Activated gamma-delta T cell treated with Interleukin-2 at 50 U/mL for 16 hours (primary cell): ENCODE measurements at places on chromosomes 6 and 20.
A peak's percentile ranks its signal among the peaks of the same experiment; 100 is the strongest.

- DNase-seq = no peak
These were observed 246.8 kb upstream of the EXOC2 start for GRCh38 chr6:939526-940252.

GRCh38 chr20:11894062-11894461 lies 23.6 kb upstream of the BTBD3 start:
- DNase-seq = no peak

- DNase-seq = peak; percentile 47
These were observed 3.7 kb downstream of the PRSS16 start for GRCh38 chr6:27251112-27251605.

DNA sequence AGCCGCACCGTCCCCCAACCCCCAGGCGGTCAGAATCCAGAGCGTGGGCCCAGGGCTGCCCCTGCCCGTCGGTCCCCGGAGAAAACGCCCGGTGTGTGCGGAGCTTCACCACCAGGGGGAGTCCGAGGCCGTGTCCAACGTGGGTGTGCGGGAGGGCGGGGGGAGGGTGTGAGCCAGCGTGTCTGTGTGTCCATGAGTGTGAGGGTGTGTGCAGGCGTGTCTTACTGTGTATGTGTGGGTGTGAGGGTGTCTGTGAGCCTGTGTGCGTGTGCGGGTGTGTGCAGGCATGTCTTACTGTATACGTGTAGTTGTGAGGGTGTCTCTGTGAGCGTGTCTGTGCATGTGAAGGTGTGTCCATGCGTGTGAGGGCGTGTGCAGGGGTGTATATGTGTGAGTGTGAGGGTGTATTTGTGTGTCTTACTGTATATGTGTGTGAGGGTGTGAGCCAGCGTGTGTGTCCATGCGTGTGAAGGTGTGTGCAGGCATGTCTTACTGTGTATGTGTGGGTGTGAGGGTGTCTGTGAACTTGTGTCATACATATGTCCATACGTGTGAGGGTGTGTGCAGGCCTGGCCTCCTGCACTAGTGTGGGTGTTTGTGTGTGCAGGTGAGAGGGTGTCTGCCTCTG lies 24.6 kb upstream of the GATA5 start:
- peak; percentile 83 for DNase-seq

DNA sequence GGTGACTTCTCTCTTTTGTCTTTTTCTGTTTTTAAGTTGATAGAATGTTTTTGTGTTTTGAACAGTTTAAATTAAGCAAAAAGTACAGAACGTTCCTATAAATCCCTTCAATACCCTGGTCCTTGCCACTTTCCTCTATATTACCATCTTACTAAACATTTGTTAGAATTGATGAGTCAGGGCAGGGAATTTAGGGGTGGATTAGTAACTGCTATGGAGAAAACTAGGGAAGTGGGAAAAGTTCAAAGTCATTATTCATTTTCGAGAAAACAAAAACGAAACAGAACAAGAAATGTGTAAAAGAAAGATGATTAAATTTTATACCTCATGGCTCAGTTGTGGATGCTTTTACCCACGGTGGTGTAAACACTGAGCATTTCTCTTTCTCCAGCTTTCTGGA lies 240.4 kb upstream of the SULF2 start:
- no peak for DNase-seq

DNA sequence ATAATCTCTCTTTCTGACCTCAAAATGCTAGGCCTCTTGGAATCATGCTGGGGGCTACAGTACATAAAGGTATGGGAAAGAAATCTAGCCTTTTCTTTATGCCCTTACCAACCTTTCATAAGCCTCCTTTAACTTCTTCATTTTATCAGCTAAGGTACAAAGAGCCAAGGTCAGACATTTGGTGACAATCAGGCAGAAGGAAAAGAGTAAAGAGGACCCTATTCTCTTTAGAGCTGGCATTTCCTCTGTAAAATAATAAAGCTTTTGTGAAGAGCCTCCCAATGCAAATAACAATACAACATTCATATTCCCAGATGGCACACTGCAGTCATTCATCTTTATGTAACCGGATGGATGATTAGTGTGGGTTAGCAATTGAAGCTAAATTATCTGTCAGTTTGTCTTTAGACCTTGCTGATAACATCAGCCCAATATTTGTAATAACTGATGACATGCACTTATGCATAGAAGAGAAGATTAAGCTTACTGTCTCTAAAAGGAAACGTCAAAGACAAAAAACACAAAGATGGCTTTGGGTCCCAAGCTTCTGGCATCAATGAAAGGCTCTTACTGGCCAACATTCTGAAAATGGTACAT lies 163.1 kb downstream of the IBTK start:
- no peak for DNase-seq

- no peak for DNase-seq
These were observed 59.6 kb downstream of the ZNF831 start for GRCh38 chr20:59223182-59223601.

DNA sequence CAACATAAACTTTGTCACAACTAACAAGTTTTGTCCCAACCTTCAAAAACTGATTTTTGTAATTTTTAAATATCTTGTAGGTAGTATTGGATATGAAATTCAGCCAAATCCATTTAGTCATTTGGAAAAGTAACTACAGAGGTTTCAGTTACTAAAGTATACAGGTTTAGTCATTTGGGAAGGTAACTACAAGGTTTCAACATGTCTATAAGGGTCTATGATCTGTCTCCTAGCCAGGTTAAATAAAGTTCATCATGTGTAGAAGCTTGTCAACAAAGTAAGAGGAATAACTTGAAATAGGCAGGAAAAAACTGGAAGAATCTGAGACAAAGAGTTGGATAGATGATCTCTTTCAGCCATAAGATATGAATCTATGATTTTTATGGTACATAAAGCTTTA lies 229.8 kb downstream of the COL12A1 start:
- no peak for DNase-seq

GRCh38 chr6:151376440-151376839 lies 14.9 kb downstream of the ZBTB2 start:
- no peak for DNase-seq

DNA sequence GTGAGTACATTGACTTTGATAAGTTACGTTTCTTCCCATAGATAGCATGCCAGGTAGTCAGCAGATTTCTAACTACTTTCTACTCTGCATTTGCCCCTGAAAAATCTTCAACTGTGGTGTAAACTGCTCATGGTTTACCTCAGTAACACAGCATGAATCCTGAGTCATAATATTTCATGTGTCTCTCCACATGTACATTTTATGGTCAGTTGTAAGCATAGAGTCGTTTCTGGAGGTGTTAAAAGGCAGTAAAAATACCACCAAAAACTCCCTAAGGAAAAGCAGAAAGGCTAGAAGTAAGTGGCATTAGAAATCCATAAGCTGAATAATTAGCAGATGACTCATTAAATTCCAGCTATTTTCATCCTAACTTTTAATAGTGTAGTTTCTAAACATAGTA lies 4.1 kb upstream of the GPR63 start:
- DNase-seq = no peak

GRCh38 chr6:155693573-155694418 lies 238.2 kb upstream of the NOX3 start:
- no peak for DNase-seq

GRCh38 chr20:45503403-45503802 lies 12.0 kb downstream of the SPINT3 start:
- DNase-seq = no peak

DNA sequence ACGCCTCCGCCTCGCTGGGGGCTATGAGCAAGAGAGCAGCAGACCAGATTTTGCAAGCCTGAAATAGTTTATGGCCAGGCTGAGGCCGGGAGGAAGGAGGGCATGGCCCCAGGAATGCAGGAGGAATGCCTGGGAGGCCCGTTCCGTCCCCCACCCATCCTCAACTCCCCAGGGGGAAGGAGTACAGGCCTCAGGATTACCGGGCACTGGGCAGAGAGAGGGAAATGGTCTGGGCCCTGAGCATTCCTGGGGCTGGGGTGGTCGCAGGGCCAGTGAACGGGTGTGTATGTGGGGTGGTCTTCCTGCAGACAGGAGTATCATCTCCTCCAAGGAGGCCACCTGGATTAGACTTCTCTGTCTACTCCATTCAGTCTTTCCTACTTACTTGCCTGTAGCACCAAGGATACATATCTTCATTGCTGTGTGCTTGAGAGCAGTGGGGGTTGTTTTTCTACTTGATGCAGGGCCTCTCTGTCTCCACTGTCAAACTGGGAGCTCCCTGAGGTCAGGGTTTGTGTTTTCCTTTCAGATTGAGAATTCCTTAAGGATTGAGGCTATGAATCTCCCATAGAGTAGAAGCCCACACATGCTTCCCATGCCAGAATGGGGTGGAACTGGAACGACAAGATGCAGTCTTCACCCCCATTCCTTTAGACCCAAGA lies 81.3 kb downstream of the VEGFA start:
- no peak for DNase-seq

DNA sequence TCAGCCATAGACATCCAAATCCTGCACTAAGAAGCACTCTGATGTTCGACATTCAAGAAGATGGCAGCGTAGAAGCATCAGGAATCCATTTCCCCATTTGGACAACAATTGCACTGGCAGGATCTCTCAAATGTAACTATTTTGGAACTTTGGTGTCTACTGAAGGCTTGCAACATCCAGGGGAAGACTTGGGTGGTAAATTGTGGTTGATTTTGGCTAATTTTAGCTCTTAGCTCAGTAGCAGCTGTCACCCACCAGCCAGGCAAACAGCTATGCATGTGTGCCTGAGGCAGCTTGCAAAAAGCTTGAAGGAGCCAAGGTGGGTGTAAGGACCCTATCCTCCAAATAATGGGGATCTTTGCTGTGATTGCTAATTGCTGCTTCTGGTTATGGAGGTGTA lies 35.1 kb upstream of the PPP1R3G start:
- no peak for DNase-seq

DNA sequence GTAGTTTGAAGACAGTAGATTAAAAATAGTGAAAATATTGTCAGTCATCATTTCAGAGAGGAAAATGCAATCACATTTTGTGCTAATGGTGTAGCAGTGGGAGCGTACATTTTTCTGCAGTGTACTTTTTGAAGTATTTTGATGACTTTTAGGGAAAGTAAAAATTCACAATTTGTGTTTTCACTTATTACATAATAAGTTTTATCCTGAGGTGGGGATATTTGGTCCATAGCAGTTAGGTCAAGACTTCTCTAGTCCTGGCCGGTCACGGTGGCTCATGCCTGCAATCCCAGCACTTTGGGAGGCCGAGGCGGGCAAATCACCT lies 122.3 kb downstream of the SASH1 start:
- DNase-seq = no peak

DNA sequence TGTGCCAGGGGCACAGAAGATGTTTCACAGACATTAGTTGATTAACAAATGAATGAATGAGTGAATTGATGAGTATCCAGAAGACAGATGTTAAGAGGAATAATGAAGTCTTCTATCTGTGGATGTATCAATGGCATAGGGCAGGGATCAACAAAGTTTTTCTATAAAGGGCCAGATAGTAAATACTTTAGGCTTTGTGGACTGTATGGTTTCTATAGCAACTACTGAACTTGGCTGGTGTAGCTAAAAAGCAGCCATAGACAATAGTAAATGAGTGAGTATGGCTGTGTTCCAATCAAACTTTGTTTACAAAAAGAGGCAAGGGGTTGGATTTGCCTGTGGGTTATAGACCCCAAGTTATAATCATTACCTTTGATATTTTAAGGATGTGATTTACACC lies 144.0 kb downstream of the PRL start:
- no peak for DNase-seq

DNA sequence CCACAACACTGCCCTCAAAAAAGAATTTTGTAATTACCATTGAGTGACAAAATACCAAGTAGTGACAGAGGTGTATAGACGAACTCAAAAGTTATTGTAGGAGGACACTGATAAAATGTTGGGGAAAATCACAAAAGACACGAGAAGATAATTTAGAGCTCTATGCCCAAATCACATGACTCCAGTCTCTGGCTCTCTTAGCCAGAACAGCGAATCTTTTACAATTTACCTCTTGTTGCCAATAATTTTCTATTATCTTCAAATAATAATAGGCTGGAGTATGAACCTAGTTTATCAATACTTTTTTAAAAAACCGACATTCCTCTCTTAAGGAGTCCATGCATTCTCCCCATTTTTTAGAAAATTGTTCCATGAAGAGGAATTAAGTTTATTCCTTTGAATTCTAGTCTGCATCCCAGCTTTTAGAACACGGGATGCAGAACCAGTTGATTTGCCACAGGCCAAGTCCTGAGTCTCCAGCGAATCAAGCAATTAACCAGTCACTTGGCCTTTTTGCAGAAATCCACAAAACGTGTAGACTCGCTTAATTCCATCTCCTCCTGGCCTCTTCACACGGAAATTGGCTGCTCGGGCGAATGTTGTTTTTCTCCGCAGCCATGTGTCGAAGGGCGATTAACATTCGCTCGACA lies 507 bp upstream of the RIPPLY2 start:
- DNase-seq = no peak

GRCh38 chr6:147704691-147705090 lies 196.2 kb downstream of the SAMD5 start:
- DNase-seq = no peak

DNA sequence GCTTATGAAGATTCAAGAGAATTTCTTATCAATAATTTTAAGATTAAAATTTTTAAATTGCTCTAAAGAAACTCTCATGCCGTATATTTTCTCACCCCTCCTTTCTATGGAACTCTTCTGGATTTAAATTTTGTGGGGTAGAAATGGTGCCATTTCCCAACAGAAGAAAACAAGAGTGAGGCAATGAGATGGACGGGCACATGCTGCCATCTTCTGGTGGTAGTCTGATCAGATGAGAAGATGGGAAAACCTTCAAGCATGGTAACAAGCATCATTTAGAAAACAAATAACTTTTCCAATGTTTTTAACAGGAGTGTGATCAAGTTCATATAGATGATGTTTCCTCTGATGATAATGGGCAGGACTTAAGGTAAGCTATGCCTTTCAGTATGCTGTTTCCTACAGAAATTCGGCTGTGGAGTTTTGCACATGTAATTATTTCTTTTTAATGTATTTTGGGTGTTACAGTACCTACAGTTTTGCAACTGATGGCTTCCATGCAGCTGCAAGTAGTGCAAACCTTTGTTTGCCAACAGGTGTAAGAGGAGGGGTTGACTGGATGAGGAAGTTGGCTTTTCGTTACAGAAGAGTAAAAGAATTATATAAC lies 271.4 kb downstream of the EYA4 start:
- DNase-seq = no peak

- no peak for DNase-seq
These were observed 18.2 kb downstream of the GPX5 start for GRCh38 chr6:28543651-28544610.

GRCh38 chr6:128409003-128409402 lies 111.4 kb downstream of the PTPRK start:
- DNase-seq = no peak

DNA sequence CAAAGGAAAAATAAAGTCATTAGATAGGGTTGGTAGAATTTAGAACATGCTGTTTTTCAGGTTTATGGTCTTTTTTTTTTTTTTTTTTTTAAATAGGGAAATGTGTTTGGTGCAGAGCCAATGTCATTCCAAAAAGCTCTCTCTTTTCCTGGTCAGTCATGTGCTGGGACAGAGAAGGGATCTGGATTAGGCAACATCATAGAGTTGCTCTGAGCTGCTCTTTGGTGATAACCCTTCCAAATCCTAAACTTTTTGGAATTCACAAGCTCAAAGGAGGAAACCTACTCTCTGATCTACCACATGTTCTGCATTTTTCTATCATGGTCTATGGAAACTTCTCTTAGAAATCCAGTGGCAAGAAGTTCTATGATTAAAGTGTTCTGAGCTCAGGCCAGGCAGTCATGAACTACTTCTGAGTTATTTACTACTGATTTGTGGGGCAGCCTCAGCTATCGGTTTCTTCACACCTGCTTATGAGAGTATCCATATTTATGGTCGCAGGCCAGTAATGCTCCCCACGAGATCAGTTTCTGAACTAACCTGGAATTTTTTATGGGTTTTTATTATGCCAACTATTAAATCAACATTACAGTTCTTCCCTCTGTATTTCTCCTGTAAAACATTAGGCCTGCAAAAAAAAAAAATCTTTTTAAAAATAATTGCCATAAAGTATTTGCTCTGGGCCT lies 4.8 kb downstream of the EDN1 start:
- no peak for DNase-seq
